ENCODE measurements at places on chromosomes 1 and 21.

- DNase-seq: no peak
These were observed 28.3 kb downstream of the TTC3 start for GRCh38 chr21:37101384-37101783.

DNA sequence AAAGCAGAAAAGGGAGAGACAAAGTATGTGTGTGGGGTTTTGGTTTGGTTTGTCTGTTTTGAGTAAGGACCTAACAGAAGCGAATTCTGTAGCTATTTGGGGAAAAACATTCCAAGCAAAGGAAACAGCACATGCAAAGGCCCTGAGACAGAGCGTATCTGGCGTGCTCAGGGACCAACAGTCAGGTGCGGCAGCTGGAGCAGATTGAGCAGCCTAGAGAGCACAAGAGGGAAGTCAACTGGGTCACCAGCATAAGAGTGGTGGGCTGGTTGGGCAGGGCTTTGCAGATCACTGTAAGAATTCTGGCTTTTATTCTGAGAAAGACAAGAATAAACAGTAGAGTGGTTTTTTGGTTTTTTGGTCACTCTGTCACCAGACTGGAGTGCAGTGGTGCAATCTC is 11.8 kb downstream of the TGFBR3 start:
- DNase-seq: no peak

DNA sequence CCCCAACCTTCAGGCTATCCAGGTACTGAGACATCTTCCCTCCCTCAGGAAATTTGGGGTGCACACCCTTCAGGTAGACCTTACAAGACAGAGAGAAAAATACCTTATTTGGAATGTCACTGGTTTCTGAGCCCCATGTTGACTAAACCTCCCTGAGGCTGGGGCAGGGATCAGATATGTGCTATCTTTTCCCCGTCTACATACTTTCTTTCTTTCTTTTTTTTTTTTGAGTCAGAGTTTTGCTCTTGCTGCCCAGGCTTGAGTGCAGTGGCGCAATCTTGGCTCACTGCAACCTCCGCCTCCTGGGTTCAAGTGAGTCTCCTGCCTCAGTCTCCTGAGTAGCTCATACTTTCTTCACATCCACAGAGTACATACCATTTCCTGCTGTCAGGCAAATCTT is 1.6 kb downstream of the CYB5R1 start:
- no peak for DNase-seq

- no peak for DNase-seq
These were observed 59.2 kb upstream of the EPS8L3 start for GRCh38 chr1:109822749-109823542.

- DNase-seq: no peak
These were observed 89.9 kb upstream of the IPO9 start for GRCh38 chr1:201739080-201739479.

All from germinal center (tissue), 1 donor.